ENCODE measurements at places on chromosomes 12 and 14.

DNA sequence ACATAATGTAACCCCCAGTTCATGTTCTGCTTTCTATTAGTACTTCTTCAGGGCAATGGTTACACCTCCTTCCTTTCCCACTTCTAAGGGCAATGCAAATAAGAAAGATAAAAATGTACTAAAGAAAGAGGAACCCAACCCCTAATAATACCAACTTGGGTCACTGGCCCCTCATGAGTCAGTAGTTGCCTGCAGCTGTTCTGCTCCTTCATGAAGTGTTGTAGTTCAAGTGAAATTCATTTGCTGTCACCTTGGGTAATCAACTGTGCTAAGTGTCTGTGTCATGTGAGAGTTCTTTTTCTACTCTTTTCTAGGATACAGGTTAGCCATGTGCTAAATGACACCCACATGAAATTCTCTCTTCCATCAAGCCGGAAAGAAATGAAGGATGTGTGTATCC is 91.8 kb downstream of the PLXNC1 start:
- DNase-seq, result no peak

- DNase-seq, result no peak
Observed at GRCh38 chr14:85599939-85600338, 70.0 kb downstream of the FLRT2 start.

DNA sequence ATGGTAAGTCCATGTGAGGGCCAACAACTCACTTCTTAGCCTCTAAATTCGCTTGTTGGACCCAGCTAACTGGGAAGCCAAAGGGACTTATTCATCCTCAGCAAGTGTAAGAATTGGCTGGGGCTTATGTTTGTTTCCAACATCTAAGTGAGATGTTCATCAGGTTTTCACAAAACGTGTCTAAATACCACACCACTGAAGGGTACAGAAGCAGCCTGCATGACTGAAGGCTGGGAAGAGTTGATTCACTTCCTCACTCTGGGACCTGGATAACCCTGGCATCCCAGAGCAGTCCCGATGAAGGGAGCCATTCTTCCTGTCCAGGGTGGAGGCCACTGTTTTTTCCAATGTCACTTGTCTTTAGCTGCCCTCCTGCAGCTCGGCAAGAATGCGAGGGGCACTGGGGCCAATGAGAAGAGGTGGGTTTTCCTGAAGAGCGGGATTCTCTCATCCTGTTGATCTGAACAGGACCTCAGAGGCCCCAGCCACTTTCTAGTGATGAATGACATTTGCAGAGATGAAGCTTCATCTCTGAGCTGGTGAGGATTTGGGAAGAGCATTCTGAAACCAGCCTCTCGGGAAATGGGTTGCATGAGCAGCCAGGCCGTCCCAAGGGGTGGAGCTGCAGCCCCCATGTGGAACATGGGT is 12.2 kb upstream of the COL2A1 start:
- DNase-seq, result no peak

- DNase-seq, result no peak
Observed at GRCh38 chr12:39116861-39117260, 211.5 kb upstream of the CPNE8 start.

DNA sequence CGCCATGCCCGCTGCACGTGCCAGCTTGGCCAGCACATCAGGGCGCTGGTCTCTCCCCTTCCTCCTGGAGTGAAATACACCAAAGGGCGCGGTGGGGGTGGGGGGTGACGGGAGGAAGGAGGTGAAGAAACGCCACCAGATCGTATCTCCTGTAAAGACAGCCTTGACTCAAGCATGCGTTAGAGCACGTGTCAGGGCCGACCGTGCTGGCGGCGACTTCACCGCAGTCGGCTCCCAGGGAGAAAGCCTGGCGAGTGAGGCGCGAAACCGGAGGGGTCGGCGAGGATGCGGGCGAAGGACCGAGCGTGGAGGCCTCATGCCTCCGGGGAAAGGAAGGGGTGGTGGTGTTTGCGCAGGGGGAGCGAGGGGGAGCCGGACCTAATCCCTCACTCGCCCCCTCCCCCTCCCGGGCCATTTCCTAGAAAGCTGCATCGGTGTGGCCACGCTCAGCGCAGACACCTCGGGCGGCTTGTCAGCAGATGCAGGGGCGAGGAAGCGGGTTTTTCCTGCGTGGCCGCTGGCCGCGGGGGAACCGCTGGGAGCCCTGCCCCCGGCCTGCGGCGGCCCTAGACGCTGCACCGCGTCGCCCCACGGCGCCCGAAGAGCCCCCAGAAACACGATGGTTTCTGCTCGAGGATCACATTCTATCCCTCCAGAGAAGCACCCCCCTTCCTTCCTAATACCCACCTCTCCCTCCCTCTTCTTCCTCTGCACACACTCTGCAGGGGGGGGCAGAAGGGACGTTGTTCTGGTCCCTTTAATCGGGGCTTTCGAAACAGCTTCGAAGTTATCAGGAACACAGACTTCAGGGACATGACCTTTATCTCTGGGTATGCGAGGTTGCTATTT is 914 bp upstream of the CCND2 start:
- no peak for DNase-seq

DNA sequence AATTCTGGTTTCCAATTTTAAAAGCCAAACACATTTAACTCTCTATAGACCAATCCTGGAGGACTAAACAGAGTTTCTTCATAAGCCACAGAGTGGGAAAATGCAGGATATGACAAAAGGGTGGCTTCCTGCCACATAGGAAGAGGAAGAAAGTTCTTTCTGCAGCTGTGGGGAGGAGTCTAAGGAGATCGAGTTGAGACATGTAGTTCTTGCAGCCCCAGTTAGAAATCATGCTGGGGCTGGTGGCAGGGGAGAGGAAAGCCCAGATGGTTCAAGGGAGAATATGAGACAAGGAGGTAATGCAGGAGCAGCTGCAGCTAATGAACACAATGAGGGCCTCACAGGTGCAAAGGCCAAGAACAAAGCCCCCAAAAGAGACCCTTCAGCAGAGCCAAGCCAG is 85.0 kb upstream of the ARID2 start:
- no peak for DNase-seq

- no peak for DNase-seq
Observed at GRCh38 chr12:90029317-90029716, 320.7 kb upstream of the ATP2B1 start.

- no peak for DNase-seq
Observed at GRCh38 chr14:59698793-59699192, 122.2 kb upstream of the CCDC175 start.

- no peak for DNase-seq
Observed at GRCh38 chr14:50599700-50600444, 39.9 kb downstream of the ATL1 start.

DNA sequence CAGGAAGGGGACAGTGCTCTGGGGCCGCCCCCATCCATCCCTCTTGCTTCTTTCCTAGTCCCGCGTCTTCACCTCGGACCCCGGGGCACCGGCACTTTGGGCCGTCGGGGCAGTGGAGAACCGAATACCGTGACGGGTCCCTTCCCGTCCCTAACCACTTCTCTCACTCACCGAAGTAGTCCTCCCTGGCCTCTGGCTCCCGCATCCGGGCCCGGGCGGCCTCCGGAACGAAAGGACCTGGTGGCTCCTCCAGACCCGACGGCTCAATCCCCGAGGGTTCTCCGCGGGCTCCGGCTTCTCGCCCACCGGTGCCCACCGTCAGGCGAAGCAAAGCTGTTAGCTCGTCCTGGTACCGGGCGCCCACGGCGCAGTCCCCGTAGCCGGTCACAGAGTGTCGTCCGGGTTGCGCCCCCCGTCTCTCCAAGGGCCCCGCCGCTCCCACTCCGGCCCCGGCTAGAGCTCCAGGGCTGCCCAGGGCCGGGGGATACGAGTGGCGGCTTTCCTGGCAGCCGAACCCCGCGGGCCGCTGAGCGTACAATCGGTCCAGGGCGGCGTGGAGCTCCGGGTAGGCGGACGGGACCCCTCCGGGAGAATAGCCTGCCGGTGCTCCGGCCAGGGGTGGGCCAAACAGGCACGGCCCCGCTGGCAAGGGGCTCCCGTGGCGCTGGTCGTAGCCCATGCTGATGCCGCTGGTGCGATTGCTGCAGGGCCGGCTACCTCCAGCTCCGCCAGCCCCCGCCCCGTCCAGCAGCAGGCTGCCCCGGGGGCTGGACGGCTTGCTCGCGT is 1.1 kb downstream of the AJUBA start:
- no peak for DNase-seq

- DNase-seq, result no peak
Observed at GRCh38 chr14:32434880-32435279, 105.8 kb downstream of the AKAP6 start.

DNA sequence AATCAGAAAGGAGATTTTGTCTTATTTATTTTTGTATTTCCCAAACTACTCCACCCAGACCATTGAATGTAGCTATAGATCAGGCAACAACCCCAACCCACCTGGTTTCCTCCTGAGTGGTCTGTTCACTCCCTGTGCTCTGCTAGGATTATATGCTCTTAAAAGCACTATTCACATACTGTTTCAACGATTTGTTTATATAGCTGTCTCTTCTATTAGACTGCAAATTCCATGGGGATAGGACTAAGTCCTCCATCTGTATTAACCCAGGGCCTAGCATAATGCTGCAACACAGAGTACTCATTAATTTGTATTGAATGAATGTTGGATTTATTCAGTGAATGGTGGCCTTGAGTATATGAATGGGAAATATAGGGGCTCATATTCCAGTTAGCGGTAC is 307.6 kb downstream of the RAD51B start:
- no peak for DNase-seq

- DNase-seq, result no peak
Observed at GRCh38 chr14:69321601-69322330, 61.8 kb downstream of the GALNT16 start.

GRCh38 chr14:100072783-100073346 is 7.6 kb downstream of the EVL start:
- DNase-seq, result no peak

- no peak for DNase-seq
Observed at GRCh38 chr14:104116756-104117340, 21.5 kb upstream of the KIF26A start.

- no peak for DNase-seq
Observed at GRCh38 chr12:55684761-55685370, 22.8 kb downstream of the ITGA7 start.

DNA sequence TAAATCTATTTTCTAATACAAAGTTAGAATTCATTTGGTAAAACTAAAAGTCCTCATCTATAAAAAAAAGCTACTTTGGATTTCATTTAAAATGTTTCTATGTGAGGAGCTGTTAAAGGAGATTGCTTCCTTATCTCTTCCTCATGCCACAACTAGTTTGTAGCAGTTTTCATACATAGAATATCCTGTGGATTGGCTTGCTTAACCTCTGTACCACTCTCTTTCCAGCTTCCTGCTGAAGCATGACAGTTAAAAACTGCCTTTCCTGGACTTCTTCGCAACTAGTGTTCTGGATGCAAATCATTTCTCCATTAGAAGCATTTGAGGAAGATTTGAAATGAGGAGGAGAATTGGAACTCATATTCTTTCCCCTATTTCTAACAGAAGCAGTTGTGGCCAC is 49.6 kb downstream of the ST8SIA1 start:
- DNase-seq, result no peak

DNA sequence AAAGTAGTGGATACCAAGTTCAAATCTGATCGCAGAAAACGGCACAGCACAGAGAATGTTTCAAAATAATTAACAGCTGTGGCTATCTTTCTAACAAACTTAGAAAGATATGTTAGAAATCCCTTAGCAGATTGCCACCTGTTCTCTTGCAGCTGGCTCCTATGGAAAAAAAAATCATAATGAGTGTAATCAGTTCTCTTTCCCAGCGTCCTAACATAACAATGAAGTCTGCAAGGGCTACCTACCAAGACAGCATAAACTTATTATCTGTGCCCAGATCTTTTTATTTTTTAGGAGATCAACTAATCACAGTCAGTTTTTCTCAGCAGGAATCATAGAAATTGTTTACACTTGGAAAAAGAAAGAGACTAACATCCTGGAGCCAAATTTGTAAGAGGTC is 358.6 kb upstream of the FOXG1 start:
- DNase-seq, result no peak

- no peak for DNase-seq
Observed at GRCh38 chr12:8866429-8866828, 44.0 kb downstream of the A2ML1 start.

Measured in NCI-H774 (cell line).